ENCODE measurements at places on chromosomes 11 and 22.

DNA sequence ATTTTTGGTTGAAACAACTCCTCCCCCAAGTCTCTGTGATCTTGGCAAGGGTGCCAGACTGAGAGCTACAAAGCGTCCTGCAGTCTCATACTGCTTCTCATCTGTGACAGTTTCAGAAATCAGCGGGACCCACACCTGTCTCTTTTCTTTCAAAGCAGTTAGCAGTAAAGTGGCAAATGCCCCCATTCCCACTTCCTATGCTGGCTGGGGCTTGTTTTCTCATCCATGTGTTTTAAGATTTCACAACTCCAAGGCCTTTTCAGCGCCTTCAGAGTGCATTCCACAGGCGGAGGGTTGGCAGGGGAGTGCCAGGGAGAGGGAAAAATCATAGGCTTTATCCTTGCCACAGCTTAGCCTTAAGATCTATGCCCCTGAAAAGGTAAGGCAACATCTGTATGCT is 493.5 kb downstream of the OPCML start:
- no peak for DNase-seq

DNA sequence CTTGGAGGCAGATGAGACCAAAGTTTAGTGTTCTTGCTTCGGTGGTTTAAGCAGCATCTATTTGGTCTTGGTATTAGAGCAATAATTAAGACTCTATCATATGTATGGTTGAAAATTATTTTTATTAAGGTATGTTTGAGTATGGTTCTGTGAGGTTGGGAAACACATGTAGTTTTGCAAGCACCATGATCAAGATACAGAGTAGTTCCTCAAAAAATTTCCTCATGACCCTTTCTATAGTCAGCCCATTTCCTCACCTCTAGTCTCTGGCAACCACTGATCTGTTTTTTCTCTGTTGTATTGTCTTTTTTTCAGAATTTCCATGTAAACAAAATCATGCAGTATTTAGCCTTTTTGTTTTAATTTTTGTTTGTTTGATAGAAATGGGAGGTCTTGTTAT is 18.4 kb downstream of the MTMR3 start:
- DNase-seq: no peak

DNA sequence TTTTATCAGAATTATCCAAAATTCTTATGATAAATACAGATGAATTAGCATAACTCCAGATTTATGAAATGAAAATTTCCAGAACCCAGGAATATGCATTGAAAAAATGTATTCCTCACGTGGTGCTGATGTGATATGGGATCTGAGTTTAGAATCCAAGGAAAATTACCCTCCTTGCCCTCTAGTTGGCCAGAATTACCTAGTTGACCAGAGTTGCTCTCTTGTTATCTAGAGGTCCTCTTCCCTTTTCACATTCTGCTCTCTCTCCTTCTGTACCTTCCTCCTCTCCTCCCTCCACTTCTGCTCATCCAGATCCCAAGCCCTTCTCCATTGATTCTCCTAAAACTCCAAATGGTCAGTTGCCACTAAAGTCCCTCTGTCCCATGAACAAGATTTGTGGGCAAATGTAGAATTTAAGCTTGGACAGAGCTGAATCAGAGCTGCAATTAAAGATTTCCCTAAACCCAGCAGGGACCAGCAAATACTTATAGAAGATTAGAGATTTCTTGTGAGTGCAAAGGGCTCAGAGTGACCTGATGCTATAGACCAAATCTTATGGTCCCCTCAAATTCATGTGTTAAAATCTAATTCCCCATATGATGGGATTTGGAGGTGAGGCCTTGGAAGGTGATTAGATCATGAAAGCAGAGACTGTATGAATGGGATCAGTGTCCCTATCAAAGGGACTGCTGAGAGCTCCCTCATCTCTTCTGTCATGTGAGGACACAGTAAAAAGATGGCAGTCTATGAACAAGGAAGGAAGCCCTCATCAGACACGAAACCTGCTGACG is 103.2 kb upstream of the IGLL5 start:
- DNase-seq: no peak

DNA sequence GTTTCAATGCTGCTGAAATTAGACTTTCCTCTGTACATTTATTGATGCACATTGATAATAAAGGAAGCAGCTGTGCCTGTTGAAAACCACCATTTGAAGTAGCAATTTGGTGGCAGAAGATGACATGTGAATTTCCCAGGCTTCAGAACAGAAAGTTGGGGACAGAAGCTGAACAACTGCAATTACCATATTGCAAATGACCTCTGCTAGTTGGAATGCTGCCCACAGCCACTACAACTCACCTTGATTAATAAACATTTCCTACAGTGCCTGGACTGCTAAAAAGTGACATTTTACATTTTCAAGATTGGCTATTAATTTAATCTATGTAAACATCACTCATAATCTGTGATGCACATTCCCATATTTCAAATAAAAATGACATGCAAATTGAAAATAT is 208.6 kb downstream of the LUZP2 start:
- no peak for DNase-seq

DNA sequence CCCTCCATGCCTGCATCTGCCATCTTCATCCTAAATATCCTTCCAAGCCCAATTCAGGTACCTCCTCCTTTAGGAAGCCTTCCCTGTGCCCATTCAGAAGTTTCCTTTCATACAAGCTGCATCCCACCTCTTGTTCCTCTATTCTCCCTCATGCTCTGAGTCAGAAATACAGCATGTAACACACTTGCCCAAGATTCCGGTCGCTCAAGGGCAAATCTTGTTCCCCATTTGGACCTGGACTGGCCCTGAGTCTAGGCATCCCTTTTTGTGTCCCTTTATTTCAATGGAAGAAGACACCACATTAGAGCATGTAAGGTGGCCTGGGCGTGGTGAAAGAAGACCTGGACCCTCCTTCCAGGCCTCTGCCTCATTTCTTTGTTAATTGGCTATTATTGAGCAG is 38.5 kb downstream of the RTL6 start:
- no peak for DNase-seq

DNA sequence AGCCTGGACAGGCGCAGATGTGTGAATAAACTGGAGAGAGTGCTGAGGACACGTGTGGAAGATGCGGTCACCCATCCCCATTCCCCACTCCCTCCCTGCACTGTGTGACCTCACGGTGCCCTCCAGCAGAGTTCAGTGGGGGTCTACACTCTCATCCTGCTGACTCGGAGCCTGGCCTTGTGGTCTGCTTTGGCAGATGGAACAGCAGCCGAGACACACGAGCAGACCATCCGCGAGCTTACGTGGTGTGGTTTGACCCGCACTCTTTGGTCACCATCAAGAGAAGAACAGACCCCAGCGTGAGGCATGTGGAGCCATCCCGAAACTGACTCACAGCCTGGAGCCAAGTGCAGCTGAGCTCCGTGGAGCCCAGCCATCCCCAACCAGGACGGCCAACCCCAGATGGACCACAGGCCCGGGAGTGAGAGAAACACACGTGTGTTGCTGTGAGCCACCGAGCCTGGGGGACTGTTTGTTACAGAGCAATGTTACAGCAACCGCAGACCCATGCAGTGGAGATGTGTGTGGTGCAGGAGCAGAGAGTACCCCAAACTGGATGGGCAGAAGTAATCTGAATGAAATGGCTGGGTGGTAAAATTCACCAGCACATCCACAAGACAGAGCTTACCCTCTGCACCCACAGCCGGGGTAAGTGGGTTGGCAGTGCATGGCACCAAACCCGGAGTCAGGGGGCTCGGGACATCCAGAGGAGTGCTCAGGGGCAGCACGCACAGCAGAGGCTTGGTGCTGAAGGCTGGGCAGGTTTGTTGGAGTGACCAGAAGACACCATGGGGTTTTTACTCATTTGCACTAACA is 90.7 kb downstream of the RTL6 start:
- no peak for DNase-seq

DNA sequence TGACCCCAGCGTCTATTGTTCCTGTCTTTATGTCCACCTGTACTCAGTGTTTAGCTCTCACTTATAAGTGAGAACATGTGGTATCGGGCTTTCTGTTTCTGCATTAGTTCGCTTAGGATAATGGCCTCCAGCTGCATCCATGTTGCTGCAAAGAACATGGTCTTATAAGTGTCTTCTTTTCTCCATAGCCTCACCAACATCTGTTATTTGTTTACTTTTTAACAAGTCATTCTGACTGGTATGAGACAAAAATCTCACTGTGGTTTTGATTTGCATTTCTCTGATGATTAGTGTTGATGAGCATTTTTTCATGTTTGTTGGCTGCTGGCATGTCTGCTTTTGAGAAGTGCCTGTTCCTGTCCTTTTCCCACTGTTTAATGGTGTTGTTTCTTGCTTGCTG is 21.7 kb upstream of the SLN start:
- no peak for DNase-seq

GRCh38 chr22:36589856-36590255 is 60.9 kb upstream of the EIF3D start:
- no peak for DNase-seq

- DNase-seq: no peak
These were observed 21.9 kb upstream of the OAF start for GRCh38 chr11:120188811-120189455.
